ENCODE measurements at places on chromosomes 11 and 22.

DNA sequence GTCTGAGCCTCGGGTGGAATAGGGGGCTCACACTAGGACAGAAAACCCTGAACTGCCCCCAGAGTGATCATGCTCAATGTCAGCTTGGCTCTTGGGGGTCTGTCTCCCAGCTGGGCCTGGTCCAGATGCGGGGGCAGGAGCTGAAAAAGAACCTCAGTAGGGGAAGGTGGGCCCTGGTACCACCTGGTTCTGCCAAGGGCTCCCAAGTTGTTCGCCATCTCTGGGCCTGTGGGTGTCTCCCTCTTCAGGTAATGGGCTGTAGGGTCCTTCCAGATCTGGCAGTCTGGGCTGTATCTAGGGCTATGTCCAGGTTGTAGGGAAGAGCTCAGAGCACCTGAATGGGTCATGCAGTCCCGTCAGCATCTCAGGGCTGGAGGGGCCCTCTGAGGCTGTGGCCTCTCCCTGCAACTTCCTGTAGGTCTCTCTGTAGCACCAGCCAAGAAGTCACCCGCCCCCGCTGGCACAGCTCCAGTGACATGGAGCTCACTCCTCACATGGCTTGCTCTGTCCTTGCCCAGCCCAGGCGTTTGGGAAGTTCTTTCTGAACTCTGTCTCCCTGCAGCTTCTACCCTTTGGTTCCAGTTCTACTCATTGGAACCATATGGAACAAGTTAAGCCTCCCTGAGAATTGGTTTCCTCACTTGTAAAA is 33.0 kb upstream of the SOX10 start:
- DNase-seq, result no peak

GRCh38 chr11:33689085-33689484 is 11.5 kb downstream of the C11orf91 start:
- no peak for DNase-seq

DNA sequence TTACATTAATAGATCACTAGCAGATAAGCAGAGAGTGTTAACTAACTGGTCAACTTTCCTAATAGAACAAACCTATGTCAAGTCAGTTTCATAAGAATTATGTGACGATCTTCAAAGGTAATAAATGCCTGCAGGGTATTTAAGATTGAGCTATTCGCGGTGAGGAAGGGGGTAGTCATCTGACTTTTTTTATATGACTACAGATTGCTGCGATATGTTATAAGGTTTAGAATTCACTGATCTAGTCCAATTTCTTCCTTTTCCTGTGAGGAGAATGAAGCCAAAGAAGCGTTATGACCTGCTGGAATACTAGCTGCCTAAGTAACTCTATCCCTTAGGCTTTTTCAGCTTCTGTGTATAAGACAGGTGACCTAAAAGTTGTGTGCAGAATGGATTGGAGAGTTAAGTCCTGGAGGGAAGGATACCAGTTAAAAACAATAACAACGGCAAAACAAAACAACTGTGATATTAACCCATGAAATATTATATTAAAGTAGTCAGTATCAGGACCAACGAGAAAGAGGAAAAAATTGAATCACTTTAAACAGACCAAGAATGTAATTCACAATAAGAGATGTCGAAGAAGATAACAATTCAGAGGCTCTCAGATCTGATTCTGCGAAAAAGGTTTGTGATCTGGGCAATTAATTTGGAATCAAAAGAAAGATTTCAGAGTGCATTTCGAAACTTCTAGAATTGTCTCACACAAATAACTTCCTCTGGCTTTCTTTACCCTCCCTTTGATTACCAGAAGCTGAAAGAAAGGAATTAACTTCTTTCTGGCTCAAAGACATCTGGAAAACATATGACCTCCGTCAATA is 630 bp downstream of the CASP4 start:
- DNase-seq, result peak; percentile 36

DNA sequence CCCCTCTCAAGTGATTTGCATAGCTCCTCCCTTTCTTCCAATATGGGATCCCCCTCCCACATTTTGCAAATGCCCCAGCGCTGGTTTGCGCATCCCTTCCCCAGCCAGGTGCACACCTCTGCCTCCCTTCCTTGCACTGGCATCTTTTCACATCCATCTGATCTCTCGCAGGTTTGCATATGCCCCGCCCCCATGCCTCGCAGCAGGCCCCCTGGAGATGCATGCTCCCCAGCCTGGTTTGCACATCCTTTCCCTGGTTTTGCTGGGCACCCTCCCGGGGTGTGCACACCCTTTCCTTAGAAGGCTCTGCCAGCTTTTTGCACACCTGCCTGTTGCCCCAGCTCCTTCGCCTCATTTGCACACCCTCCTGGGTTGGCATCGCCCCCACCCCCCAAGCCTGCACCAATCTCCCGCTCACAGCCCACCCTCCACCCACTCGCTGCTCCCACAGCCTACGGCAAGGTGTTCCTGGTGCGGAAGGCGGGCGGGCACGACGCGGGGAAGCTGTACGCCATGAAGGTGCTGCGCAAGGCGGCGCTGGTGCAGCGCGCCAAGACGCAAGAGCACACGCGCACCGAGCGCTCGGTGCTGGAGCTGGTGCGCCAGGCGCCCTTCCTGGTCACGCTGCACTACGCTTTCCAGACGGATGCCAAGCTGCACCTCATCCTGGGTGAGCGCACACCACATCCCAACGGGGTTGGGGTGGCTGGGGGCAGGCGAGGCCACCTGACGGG is 917 bp downstream of the RPS6KA4 start:
- peak; percentile 69 for DNase-seq

DNA sequence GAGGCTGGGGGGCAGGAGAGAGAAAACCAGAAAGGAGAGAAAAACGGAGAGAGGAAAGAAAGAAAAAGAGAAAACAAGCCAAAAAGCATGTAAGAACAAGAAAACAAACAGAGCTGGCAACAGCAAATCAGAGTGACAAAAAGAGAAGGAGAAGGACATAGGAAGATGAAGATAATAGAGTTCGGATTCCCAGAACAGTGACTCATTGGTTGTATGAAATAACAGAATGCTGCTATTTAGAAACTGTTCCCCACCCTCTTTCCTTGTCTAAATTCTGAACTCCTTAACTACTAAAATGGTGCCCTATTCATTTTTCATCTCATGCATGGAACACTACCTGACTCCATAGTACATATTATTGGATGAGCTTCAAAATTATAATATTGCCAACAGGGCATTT is 317.4 kb downstream of the C11orf87 start:
- DNase-seq, result no peak

- DNase-seq, result peak; percentile 78
Measured at GRCh38 chr22:21657360-21658032, 8.3 kb upstream of the PPIL2 start.

GRCh38 chr11:65932558-65932919 is 12.7 kb upstream of the TSGA10IP start:
- DNase-seq, result peak; percentile 41

DNA sequence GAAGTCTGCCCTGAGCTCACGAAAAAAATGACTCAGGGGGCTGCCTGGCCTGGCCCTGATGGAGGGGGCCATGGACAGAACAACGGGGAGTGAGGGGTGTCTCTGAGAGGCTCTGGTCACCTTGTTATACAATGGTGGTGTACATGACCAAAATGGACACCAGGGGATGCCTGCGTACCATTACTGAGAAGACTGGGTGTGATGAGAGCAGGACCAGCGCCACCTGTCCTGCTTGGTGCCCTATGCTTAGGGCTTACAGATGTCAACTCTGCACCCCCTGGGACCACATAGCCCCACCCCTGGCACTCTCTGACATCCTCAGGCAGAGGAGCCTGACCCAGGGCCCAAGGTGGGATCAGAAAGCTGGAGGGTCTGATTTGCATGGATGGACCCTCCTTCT is 104.8 kb downstream of the ZNF280B start:
- no peak for DNase-seq

DNA sequence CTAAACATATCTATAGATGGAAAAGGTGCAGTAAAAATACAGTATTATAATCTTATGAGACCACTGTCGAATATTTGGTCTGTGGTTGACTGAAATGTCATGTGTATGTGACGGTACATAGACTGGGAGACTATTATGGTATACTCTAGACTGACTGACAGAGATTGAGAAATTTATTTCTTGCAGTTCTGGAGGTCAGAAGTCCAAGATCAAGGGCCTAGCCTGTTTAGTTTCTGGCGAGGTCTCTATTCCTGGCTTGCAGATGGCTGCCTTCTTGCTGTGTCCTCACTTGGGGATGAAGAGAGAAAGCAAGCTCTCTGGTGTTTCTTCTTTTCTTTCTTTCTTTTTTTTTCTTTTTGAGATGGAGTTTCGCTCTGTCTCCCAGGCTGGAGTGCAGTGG is 7.3 kb upstream of the OSBP2 start:
- no peak for DNase-seq

GRCh38 chr22:28443526-28443876 is 236.1 kb downstream of the TTC28 start:
- DNase-seq, result no peak

DNA sequence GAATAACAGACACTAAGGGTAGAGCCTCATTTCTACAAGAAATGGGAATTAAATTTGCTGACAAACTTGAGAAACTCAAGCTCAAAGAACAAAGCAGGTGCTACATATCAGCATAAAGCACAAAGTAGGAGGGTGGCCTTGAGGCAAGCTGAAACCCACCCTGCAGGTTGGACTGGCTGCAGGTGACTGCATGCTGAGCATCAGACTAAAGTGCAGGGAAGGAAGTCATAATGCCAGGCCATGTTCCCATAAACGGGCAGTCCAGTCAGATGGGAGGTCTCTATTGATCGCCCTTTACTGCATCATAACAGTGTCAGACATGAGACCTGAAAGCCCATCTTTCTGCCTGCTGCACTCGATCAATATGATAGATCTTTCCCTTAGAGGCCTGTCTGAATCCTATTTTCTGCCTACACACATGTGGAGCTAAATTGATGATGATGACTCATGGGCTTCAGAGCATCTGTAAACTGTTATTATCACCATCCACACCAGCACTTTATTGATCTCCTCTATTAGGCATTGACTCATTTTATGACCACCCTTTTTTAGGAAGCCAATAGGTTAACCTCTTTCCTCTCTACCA is 224.5 kb upstream of the DDI1 start:
- DNase-seq, result no peak

DNA sequence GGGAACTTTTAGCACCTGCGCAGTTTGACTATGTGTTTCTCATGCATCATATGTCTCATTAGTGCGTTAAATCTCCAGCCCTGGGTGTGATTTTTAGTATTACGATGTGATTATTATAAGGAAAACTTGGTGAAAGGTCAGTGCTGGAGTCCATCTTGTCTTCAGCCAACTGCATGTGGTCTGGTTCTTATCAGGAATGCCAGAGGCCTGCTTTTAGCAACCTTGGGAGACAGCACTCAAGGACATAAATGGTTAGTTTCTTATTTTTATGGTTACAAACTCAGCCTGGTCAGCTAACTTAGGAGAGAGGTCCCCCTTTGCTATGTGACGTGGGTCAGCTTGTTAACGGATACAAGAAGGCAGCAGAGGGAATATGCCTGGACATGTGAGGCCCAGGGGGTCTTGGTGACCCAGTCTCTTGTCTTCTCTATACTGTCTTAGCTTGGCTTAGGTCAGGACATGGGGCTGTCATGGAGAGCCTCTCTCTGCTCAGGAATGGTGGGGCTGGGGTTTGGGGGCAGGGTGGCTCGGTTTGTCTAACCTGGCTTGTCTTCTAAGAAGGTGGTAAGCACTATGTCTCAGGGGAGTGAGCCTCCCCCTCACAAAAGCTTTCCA is 21.5 kb downstream of the KCTD21 start:
- DNase-seq, result no peak

GRCh38 chr11:24005202-24005876 is 491.5 kb upstream of the LUZP2 start:
- DNase-seq, result no peak

DNA sequence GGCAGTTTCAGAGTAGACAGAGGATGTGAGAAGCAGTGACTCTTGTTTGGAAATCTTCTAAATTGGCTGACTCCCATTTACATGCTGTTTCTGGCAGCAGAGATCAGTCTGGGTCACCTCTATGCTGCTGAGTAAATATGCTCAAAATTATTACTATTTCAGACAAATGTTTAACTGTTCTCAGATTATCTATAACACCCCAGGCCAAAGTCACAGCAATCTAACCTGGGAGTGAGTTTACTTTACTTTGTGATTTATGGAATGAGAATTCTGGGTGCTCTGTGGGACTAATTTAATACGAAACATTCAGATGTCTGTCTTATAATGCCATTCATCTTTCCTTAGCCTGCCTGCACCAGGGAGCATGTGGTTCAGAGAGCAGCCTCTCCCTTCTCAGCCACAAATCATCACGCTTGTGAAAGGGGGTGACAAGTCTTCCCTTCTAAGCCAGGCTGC is 282.5 kb upstream of the MPPED2 start:
- no peak for DNase-seq

- DNase-seq, result no peak
Measured at GRCh38 chr22:37484480-37485394, 1.4 kb downstream of the MFNG start.

DNA sequence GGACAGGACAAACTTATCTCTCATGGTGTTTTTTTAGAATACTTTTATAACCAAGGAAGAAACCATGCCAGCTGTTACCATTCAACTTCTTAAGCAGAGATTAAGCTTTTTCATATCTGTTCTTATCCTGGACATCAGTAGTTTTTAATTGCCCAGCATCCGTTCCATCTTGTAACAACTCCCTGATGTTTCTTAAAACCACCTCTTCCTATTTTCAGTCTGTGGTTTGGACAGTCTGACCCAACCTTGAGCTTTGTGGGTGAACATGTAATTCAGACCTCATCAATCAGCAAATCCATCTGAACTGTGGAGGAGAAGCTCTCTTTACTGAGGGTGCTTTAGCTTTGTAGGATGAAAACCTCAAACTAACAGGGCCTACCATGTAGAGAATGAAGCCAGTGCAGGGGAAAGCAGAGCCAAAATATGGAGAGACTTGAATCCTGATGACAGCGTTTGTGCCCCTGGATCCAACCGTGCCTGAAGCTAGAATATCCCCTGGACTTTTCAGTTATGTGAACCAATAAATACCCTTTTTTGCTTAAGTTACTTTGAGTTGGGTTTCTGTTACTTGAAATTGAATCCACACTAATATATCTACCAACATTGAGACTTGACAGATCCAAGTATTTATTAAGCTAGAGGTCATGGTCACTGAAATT is 9.4 kb downstream of the TUG1 start:
- no peak for DNase-seq

DNA sequence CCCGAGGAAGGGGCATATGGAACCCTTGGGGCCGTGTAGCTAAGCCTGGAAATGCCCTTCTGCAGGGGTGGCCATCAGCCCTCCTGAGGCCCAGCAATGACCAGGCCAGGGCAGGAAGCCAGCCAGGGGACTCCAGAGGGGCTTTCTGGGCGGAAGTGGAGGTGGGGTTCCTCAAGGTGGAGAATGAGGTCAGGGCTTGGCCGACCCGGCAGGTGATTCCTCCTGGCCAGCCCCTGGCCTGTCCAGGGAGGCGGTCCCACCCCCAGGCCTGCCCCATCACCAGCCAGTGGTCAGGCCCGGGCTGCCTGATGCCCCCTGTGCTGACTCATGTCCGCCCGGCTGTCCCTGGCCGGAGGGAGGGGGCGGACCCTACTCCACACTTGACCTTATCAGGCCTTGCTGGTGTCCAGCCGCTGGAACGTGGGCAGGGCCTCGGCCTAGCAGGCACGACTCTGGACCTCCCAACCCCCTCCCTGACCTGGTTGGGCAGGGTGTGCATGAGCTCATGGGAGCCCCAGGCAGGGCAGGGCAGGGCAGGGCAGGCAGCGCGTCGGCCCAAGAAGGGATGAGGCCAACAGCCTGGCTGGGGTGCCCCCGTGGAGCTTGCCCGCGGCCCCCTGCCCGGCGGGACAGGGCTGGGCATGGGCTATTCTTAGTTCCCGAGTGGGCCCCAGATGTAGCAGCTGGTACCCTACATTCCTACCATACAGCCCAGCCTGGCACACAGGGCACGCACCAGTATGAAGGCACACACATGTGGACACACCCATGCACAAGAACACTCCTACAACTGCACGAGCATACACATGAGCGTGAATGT is 35.9 kb downstream of the RPL3 start:
- peak; percentile 97 for DNase-seq
